T-helper 2 cell treated with Interferon-gamma antibody and Interleukin-4, amounts not matched to agents 5 μg/mL and 100 μg/mL, for 36 hours (primary cell): ENCODE measurements at places on chromosomes 7 and 10.

- no peak for DNase-seq
Measured at GRCh38 chr7:11529382-11529781, 302.6 kb downstream of the THSD7A start.

GRCh38 chr10:69730251-69731156 lies 71.2 kb upstream of the COL13A1 start:
- DNase-seq = no peak

GRCh38 chr7:39709768-39710311 lies 86.5 kb downstream of the RALA start:
- no peak for DNase-seq

DNA sequence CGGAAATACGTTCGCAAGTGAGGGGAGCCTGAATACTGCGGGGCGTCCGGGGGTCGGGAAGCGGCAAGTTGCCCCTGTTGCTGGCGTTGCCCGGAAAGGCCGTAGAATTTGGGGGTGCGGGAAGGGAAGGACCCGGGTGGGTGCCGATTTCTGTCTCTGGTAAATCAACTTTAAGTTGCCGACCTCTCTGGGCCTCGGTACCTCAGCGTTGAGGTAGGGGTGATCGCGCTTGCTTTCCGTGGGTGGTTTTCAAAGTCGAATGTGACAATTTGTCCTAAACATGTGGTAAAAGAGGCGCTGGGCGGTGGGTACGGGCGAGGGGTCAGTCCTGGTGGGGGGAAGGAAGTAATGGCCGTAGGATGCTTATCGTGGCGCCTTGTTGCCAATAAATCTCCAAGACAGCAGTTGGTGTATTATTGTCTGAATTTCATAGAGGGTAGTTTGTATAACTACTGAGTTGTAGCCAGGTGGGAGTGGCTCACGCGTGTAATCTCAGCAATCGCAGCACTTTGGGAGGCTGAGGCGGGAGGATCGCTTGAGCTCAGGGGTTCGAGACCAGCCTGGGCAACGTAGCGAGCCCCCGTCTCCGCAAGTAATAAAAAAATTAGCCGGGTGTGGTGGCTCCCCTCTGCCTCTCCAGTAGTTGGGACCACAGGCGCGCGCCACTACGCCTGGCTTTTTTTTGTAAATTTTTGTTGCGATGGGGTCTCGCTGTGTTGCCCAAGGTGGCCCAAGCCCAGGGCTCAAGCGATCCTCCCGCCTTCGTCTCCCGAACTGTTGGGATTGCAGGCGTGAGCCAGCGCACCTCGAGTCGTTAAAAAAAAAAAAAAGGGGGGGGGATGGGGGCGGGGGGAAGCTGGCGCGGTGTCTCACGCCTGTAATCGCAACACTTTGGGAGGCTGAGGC lies 644 bp downstream of the BUD23 start:
- DNase-seq = no peak

GRCh38 chr7:127233630-127234029 lies 19.1 kb downstream of the GRM8 start:
- DNase-seq = no peak

DNA sequence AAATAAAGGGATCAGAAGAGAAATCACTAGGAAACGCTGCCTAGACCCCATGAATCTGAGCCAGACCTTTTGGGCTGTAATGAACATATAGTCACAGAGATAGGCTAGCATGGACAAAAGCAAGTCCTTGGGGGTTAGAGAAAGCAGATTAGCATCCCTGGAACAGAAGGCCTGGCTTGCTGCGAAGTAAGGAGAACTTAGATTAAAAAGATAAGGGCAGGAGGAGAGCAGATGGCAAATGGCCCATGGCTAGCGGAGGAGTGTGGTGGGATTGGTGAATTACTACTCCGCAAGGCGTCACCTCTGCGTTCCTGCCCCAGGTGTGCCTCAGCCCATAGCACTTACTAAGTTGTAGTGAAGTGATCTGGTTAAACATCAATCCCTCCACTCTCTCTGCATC lies 92.3 kb upstream of the ZNF438 start:
- DNase-seq = no peak

- no peak for DNase-seq
Measured at GRCh38 chr7:122290476-122290875, 14.1 kb downstream of the FEZF1 start.

DNA sequence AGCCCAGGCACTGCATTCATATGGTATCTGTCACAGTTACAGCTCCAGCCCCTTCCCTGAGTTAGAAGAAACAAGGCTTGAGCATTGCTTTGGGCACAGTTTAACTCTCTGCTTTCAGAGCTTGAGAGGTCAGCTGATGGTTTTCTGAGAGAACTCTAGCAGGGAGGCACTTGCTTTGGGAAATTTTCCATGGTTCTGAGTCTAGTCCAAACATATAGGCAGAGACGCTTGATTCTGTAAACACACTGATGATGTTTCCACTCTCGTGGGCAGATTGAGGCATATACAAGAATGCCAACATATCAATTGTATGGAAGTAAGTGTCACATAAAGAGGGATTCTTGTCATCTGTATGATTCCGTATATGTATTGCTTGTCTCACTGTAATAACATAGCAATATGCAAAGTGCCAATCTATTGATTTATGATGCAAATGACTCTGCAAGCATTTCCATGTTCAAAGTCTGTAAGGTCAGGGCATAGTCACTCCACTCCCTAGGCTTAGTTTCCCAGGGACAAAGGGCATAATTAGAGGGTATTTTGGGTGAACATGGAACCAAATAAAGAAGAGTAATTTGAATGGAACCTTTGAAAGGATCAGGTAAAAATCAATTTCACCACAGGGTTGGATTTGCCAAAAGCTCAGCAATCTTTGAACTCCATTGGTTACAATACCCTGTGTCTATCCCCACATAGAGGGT lies 239.0 kb downstream of the INHBA start:
- DNase-seq = no peak

DNA sequence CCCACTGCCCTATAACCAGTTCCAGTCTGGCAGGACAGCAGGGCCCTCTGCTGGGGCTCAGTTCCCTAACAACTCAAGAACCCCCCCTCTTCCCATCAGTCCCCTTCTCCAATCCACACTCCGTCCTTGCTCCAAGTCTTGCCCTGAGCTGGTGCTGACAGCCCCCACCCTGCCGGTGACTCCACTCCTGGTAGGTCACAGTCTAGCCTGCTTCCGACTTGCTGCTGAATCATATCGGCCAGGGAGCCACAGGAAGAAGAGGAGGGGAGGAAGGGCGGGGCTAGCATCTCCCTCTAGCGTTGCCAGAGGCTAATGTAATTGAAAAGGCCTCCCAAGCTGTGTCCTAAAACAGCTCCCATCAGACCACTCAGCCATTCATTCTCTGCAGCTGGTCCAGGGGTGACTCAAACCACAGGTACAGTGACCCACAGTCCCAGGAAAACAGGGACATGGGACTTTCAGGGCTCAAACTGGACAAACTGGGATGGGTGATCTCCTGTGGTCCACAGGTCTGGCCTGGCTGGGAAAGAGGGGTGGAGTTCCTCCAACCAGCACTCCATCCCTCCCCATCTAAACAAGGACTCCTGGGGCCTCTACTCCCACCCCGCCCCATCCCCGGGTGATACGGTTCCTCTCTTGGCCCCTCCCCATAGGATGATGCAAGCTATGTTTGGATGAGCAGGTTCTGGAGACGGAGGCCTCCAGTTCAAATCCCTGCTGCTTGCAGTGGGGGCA lies 158.8 kb downstream of the SH3PXD2A start:
- peak; percentile 82 for DNase-seq

- DNase-seq = no peak
Measured at GRCh38 chr7:111224354-111225231, 133.7 kb downstream of the LRRN3 start.

- no peak for DNase-seq
Measured at GRCh38 chr7:104206841-104207240, 972 bp downstream of the ORC5 start.

DNA sequence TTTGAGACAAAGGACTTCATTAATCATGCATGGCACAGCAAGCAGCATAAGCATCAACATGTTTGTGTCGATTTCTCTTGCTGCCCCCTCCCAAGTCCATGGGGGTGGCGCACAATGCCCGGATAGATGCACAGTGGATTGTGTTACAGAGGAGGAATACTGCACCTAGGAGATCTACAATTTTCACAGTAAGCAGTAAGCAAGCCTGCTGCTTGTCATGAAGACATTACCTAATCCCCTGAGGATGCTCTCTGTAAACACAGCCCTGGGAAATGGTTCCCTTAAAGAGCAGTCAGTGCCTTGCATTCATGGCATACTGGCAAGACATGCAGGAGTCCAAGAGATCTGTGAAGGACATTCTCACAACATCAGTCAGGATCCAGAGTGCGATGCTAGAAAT lies 137.7 kb downstream of the ETV1 start:
- DNase-seq = no peak

DNA sequence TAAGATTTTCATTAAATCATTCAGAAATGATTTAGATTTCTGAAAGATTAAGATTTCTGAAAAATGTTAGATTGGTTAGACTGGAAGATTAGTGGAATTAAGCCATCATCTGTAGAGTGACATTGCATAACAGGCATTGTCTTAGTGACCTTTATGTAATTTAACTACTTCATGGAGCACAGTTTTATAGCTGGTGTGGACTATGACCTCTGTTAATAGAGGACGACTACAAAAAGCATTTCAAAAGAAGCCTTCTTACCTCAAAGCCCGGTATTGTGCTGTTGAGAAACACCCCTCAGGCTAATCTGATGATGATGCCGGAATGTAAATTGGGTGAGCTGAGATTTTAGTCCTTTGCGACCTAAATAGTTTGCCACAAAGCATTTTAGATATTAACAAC lies 55.6 kb downstream of the GALNT11 start:
- DNase-seq = no peak

GRCh38 chr7:60017-60675 lies 132.2 kb upstream of the FAM20C start:
- no peak for DNase-seq

GRCh38 chr7:100779359-100779758 lies 46.0 kb downstream of the ZAN start:
- no peak for DNase-seq

GRCh38 chr10:43931308-43931930 lies 282.7 kb upstream of the ZNF32 start:
- DNase-seq = no peak

DNA sequence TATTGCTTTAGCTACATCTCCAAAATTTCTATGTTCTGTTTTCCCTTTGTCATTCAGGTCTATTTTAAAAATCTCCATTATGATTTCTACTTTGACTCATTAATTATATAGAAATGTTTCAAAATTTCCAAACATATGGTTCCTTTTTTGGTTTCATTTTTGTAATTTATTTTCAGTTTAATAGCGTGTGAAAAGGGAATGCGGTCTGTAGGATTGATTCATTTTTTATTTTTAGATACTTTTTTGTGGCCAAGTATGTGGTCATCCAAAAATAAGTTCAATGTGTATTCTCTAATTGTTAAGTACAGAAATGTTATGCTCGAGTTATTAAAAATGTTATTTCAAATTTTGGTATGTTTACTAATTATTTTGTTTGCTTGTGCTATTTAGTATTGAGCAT lies 72.5 kb upstream of the ANKRD1 start:
- no peak for DNase-seq

DNA sequence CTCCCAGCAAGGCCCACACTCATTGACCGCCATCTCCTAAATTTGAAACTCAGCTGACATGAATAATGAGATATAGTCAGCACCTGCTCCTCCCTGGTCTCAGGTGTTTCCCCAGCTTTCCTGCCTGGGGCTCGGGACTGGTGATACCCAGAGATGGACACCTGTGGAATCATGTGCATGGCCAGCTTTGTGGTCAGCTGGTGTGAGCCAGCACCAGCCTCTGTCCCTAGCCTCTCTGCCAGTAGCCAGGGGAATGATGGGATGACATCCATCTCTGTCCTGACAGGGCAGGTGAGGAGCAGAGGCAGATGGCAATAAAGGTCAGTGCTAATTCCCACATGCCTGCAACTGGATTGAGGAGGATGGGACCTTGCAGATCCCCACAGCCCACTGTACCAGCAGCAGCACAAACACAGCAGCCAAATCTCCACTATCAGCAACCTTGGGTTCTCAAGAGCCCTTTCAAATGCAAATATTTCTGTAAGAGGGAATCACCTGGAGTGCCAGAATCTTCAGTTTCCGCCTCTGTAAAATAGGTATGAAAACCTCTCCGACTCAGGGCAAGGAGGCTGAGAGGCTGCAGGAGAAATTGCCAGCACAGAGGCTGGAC lies 329.2 kb upstream of the ZMIZ1 start:
- DNase-seq = no peak

GRCh38 chr7:138887872-138888656 lies 90.1 kb upstream of the ATP6V0A4 start:
- DNase-seq = no peak

DNA sequence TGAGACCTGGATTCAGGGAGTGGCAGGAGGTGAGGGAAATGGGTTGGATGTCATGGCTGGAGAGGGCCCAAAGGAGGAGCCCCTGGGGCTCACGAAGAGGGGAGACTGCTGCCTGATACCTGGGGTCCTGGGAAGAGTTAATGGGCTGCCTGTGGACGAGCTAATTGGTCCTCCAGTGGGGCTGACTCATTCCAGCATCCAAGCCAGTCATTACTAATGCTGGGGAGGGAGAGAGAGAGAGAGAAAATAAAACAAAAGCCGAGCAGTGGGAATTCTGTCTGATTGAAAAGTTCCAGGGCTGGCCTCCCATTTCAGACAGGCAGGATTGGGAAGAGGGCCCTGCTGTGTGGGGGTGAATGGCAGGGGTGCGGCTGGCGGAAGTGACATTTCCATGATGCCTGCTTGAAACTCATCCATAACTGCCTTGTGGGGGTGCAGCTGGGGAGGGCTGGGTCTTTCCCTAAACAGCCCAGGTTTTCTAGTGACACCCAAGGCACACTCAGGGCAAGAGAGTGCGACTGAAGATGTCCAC lies 297.8 kb downstream of the RPS24 start:
- DNase-seq = no peak

- no peak for DNase-seq
Measured at GRCh38 chr10:103574097-103575061, 80.9 kb downstream of the NEURL1 start.

DNA sequence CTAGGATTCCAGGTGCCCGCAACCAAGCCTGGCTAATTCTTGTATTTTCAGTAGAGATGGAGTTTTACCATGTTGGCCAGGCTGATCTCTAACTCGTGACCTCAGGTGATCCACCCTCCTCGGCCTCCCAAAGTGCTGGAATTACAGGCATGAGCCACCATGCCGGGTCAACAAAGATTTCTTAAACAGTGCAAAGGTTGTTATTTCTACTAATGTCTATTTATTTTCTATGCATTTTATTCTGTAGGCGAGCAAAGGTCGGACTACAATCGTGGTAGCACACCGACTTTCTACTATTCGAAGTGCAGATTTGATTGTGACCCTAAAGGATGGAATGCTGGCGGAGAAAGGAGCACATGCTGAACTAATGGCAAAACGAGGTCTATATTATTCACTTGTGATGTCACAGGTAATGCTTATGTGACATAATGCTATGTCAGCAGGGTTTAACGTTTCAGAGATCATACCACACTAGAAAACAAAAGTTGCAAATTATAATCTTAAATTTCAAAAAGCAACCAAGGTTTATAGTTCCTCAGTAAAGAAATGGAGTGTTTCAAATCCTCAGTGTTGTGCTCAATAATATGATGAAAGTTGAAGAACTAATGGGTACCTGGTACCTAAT lies 65.9 kb downstream of the ABCB5 start:
- DNase-seq = no peak

DNA sequence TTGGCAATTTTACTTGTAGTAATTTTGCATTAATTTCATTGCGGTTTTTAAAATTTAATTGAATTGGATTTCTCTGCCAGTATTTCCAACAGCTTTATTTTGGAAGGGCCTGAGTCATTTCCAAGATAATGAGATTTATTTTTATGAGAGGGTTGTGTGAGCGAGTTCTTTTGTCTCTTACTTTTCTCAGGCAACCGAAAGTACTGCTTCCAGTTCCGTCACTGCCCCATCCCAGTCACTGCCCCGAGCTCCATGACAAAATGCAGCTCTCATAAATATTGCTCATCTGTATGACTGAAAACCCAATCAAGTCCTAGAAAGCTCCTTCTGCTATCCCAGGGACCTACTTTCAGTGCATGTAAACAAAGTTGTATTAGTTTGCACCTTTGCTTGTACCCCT lies 468.4 kb upstream of the SEMA3D start:
- no peak for DNase-seq
